ENCODE measurements at places on chromosomes 5 and 9.
A peak's percentile ranks its signal among the peaks of the same experiment; 100 is the strongest.

DNA sequence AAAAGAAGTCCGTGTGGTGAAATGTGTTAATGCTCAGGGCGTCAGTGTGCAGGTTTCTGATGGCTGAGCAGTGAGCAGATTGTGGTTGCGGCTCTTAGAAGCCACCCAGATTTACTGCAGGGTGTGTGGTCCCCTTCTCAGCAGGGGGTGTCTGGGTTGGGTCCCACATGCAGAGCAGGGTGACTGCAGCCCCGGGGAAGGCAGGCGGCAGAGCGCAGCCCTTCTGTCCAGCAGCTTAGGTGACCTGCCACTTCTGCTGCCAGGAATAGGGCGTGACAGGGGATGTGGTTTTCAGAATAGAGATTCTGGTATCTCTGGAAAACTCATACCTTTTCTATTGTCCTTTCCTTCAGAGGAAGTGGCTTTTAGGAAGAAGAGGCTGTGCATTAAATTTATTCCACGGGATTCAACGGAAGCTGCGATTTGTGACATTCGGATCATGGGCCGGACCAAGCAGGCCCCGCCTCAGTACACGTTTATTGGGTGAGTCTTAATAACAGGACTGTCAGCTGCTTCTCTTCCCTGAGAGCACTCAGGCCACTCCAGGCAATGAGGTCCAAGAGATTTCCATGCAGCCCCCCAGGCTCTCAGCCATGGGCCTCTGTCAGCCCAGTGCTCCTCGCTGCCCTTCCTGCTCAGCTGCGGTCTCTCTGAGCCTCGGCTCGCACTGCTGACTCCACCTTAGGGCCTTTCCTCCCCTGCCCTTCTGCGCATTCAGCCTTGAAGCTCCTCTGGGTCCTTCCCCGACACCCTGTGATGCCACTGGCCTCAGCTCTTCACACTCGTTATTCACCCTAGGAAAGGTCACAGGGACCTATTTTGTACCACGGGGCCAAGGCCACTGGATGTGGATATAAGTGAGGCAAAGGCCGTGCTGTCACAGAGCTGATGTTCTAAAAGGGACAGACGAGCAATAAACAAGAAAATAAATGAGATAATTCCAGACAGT lies 65.4 kb downstream of the MVB12B start:
- no peak for DNase-seq

- DNase-seq, result no peak
Measured at GRCh38 chr9:129289883-129290282, 111.8 kb upstream of the IER5L start.

- no peak for DNase-seq
Measured at GRCh38 chr5:142618130-142618523, 67.8 kb downstream of the FGF1 start.

- no peak for DNase-seq
Measured at GRCh38 chr5:14505310-14506139, 76.1 kb upstream of the OTULINL start.

DNA sequence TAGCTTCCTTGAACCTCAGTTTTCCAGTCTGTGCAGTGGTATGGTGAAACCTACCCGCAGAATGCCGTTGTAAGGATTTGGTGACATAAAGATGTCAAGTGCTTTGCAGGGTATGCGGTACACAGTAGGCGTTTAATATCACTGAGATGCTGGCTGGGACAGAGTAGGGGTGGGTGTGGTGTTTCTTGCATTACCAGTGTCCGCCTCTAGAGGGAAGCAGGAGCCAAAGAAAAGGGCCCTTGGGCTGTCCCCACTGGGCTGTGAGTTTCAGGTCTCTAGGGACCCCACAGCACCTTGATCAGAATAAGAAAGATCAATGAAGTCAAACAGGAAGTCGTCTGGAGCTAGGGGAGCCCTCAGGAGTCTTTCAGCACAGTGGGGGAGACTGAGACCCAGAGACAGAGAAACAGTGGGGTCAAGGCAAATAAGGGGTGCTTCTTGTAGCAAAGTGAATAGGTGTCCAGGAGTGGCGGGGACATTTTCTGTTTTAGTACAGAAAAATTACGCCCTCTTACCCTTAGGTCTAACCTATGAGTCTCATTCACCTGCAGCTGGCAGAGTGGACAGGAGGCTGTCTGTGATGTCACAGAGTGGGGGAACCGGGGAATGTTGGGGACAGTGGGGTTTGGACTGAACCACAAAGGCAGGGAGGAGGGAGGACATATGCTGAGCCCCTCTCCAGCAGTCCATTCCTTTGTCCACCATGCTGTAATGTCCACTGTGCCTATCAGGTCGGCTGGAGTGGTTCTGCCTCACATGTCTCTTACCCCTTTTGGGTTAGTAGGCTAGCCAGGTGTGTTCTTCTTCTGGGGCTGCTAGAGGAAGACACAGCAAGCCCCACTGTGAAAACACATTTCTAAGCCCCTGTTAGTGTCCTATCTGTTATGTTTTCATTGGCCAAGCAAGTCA lies 4.7 kb upstream of the TEX53 start:
- DNase-seq, result peak; percentile 29

GRCh38 chr9:90064248-90064647 lies 459.4 kb downstream of the GADD45G start:
- no peak for DNase-seq

GRCh38 chr9:106862821-106863720 lies at the start of gene ZNF462:
ZNF462 (plus strand) TSS chr9:106863166; CDS start chr9:106923384, 60,218 bp downstream.
- DNase-seq, result no peak

DNA sequence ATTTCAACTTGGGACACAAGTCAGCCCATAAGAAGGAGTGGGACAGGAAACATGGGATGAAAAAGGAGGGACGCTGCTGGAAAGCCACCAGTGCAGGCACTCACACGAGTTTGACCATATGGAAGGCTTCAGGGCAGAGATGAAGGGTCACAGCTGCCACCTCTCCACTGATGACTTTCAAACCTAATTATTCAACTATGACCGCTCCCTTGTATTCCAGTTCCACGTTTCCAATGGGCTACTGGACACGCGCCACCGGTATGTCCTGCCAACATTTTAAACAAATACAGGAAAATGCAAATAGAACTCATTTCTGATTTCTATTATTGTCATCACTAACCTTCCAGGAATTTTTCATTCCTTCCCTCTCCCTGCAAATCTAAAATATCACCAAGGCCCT lies 134.7 kb downstream of the SLC1A3 start:
- no peak for DNase-seq

DNA sequence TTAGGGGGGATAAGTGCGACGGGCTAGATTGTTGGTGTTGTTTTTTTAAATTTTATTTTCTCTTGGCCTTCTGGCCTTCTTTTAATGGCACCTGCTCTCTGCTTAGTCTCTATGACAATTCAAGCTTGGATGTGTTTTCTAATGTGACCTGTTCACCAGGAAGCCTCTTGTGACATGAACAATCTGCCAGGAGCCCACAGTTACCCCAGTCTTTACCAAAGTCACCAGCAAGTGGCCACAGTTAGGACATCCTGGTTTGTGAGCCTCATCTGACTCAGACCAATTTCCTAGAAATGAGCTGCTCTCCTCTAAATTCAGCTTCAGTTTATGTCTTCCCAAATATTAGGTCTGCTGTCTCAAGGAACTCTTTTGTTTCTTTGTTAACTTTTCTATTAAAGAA lies 135.8 kb downstream of the TLE4 start:
- no peak for DNase-seq

GRCh38 chr9:35814106-35814840 lies 569 bp downstream of the HINT2 start:
- no peak for DNase-seq

GRCh38 chr5:1078206-1078605 lies 33.7 kb downstream of the SLC12A7 start:
- no peak for DNase-seq

- no peak for DNase-seq
Measured at GRCh38 chr5:168001318-168001717, 290.1 kb upstream of the WWC1 start.

GRCh38 chr9:123687246-123687751 lies 242.6 kb downstream of the DENND1A start:
- DNase-seq, result no peak

DNA sequence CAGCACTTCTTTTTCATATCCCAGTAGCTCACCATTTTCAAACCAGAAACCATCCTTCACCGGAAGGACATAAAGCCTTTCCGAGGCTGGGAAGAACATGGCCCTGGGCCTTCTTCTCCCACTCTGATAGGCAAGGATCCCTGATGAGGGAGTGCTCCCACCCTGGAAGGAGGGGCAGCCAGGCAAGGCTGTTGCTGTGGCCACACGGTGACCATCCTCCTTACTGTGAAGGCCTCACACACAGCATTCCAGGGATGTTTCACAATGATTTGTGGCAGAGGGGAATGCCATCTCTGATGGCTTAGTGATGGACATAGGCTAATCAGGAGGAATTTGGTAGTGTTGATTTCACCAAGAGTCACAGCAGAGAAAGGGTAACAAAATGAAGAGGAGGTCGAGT lies 130.7 kb downstream of the ADAMTS12 start:
- no peak for DNase-seq

DNA sequence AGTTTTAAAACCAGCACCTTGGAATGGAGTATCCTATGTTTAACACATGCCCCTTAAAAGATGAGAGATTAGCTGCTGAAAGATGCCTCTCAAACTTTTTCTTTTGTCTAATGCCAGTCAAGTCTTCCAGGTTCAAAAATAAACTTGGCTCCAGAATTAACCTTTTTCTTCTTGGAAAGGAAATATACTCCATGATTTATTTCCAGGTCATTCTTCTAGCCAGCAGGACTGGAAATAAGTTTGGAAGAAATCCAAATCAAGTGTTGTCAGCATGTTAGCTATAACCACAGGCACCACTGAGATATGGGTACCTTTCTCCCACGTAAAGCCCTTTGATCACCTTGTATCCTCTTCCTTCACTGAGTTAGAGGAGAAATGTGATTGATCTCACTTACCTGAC lies 56.1 kb downstream of the NLN start:
- DNase-seq, result no peak

DNA sequence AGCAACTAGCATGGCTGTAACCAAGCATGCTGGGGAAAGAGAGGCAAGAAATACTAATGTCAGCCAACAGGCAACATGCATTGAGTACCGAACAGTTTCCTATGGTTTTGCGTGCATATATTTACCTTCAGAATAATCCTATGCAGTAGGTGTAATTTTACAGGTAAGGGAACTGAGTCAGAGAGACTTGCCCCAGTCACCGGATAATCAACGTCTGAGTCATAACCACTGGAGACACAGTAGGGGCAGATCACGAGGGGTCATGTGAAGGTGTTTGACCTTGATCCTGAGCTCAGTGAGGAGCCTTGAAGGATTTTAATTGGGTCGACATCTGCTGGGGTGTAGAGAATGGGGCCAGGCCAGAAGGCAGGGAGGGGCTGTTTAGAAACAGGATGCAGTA lies 13.4 kb upstream of the TSC1 start:
- DNase-seq, result no peak

DNA sequence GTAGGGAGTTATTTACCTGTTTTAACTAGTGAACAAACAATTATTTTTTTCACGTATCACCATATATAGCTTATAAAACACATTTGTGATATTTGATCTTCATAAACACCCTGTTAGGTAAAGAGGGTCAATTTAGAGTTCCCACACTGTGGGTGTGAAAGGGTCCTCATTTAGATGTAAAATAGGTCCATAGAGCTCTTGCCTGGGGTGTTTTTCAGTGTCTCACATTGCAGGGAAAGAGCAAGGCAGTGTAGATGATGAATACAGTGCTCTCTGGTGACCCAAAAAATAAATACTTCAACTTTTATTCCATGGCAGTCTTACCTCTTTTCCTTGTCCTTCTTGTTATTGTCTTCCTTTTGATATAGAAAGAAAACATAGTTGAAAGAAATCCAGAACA lies 403.2 kb upstream of the SGCD start:
- no peak for DNase-seq

- no peak for DNase-seq
Measured at GRCh38 chr5:140146523-140146842, 20.7 kb downstream of the IGIP start.

DNA sequence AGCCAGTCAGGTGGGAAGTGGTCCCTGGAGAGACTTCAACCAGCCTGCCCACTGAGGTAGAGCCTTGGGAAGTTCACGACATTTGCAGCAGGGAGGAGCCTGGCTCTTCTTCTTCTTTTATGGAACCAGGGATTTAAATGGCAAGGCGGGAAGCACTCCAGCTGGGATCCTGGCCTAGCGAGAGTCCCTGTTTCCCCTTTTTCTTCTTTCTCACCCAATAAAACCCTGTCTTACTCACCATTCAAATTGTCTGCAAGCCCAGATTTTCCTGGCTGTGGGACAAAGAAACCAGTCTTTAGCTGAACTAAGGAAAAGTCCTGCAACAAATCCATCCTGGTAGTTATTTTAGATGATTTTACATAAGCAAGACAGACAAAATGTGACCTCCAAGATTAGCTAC lies 503.7 kb downstream of the CDH10 start:
- no peak for DNase-seq

GRCh38 chr9:2271426-2271825 lies 256.3 kb downstream of the SMARCA2 start:
- DNase-seq, result no peak

DNA sequence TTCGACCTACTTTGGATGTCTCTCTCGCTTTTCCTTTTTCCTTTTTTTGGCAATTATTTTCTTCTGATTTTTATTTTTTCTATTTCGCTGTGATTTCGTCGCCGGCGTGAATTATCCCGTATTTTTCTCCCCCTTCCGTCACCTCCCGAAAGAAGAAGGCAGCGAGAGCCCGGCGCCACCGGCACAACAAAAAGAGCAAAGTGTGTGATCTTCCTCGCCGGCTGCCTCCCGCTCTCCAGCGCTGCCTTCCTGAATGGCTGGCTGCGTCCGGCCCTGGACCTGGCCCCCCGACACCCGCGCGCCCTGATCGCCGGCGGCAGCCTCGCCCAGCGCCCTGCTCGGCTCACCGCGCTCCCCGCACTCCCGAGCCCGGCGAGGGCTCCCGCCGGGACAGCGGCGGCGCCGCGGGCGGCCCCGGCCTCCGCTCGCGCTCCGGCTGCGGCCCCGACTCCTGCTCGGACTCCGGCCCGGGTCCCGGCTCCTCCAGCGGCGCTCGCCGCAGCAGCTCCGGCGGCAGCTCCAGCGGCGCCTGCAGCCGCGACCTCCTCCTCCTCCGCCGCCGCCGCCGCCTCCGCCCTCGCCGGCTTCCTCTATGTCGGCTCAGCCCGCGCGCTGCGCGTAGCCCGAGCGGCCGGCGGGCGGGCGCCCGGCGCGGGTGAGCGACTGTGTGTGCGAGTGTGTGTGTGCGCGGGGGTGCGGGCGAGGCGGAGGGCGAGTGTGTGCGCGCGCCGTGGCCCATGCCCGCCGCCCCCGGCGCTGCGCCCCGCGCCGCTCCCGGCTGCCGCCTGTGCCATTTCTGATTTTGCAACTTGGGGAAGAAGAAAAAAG lies 960 bp downstream of the NR2F1 start:
- no peak for DNase-seq
